ENCODE measurements at places on chromosomes 1 and 21.
A peak's percentile ranks its signal among the peaks of the same experiment; 100 is the strongest.

GRCh38 chr21:40678681-40679284 lies 168.2 kb downstream of the DSCAM start:
- no peak for DNase-seq

- DNase-seq = no peak
Observed at GRCh38 chr1:38258085-38258627, 211.6 kb upstream of the POU3F1 start.

GRCh38 chr1:98991127-98992012 lies 13.3 kb downstream of the PLPPR5 start:
- DNase-seq = no peak

DNA sequence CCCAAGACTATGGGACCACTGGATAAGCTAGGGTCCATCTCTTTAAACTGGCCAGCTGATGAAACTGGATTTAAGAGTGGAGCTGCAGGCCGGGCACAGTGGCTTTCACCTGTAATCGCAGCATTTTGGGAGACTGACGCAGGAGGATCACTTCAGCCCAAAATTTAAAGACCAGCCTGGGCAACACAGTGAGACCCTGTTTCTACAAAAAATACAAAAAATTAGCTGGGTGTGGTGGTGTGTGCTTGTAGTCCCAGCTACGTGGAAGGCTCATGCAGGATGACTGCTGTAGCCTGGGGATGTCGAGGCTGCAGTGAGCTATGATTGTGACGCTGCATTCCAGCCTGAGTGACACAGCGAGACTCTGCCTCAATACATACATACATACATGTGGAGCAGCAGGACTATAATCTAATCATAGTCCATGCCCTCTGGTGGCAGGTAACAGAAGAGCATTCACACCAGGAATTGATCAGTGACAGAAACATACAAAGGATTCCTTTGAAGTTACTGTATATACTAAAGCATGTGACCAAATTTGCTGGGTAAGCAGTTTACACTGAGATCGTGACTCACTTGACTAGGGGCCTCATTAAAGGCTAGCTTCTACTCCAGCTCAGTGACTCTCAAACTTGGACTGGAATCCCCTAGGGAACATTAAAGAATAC lies 101.5 kb upstream of the SLFNL1 start:
- DNase-seq = no peak

DNA sequence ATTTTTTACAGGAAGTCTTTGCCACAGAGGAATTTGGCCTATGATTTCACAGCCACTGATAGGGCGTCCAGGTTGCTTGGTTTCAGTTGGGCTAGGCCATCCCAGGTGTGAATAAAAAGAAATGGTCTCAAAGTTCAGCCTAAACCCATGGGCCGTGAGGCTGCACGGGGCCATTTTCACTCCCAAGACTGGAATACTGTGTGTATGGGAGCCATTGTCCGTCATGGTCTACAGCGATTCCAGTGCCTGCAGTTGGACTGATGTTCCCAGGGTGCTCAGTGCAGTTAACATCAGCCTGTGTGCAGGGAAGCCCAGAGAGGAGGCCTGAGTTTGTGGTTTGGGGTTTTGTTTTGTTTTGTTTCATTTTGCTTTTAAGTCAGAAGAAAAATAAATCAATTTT lies 133.2 kb downstream of the ADSS2 start:
- no peak for DNase-seq

DNA sequence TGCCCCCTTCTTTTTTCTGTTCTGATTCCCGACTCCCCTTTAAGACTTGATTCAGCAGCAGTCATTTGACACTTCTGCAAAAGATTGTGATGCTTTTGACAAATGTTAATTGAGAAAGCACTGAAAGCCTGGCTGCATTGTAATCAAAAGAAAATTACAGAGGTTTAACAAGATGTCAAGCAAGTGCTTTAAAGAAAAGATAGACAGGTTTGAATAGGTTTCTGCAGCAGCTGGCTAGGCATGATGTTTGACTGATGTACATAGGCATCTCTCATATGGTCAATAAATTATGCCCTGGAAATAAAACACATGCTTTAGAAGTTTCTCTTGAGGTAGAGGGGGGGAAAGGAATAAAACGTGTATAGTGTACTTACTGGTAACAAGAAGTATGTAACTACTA lies 147.8 kb downstream of the ADGRL2 start:
- no peak for DNase-seq

- no peak for DNase-seq
Observed at GRCh38 chr1:216807696-216808095, 84.5 kb upstream of the ESRRG start.

DNA sequence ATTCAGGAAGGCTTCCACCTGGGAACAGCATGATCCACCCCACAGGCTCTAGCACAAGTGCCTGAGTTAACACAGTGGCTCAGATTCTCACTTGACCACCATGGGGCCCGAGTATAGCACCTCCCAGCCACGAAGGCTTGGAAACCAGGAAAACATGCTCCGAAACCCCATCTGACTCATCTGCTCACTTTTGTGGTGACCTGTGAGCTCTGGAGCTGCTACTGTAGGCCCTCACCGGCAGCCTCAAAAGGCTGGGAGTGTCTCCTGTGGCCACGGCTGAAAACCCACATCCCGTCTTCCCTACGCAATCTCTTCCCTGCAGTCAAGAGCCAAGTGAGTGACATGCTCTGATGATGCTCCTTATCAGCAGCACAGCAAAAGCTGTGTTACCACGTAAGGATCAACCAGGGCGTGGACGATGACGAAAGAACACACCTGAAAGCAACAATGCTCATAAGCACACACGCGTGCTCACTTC lies 81.4 kb downstream of the TGFBR3 start:
- peak; percentile 65 for DNase-seq

DNA sequence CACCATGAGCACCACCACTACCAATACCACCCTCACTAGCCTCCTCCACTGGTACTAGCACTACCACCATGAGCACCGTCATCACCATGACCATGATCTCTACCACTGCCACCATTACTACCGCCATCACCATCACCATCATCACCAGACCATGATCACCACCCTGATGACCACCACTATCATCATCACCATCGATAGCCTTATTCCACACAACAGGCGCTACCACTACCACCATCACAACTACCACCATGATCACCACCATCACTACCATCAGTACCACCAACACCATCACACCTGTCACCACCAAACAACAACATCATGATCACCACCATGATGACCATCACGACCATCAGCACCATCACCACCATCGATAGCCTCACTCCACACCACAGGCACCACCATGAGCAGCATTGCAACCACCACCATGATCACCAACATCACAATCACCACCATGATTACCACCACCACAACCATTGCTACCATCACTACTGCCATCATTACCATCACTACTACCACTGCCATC lies 56.6 kb upstream of the CASZ1 start:
- no peak for DNase-seq

- no peak for DNase-seq
Observed at GRCh38 chr1:205526431-205526830, 22.0 kb downstream of the CDK18 start.

GRCh38 chr1:220093361-220094015 lies 444 bp upstream of the IARS2 start:
- DNase-seq = no peak

DNA sequence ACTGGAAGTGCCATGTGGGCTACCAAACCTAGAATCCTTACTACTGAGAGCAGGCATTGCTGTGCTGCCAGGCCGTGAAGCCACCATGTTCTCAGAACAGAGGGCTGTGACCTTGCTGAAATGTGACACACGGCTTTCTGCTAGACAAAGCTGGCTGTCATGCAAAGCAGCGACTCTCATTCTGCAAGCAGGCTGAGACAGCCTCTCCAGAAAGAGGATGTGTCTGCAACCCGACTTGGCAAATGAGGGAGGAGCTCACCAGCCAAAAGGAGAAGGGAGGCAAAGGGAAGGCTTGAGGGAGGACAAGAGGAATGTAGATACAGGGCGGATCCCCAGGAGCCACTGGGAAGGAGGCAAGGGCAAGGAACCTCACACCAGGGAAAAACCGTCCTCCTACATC lies 85.7 kb upstream of the KRTAP19-8 start:
- no peak for DNase-seq

GRCh38 chr1:19412654-19413053 lies 72.7 kb downstream of the CAPZB start:
- DNase-seq = no peak

- no peak for DNase-seq
Observed at GRCh38 chr1:24902471-24902891, 27.6 kb downstream of the RUNX3 start.

- no peak for DNase-seq
Observed at GRCh38 chr1:114116086-114116485, 37.6 kb downstream of the SYT6 start.

DNA sequence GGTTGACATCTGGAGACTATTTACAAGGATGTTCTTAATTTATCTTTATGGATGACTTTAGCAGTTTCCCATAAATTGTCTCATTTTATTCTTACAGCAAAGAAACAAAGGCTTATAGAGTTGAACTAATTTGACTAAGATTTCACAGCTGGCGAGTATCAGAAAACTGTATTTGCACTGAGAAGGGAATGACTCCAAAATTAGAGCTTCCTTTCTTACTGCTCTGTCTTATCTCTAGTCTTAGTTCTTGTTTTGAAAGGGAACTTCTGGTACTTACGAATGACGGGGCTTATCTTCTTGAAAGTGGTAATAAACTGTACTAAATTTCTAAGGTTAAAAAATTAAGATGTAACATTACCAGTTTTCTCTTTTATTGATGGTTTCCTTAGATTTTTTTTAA lies 13.6 kb downstream of the CNST start:
- DNase-seq = no peak

DNA sequence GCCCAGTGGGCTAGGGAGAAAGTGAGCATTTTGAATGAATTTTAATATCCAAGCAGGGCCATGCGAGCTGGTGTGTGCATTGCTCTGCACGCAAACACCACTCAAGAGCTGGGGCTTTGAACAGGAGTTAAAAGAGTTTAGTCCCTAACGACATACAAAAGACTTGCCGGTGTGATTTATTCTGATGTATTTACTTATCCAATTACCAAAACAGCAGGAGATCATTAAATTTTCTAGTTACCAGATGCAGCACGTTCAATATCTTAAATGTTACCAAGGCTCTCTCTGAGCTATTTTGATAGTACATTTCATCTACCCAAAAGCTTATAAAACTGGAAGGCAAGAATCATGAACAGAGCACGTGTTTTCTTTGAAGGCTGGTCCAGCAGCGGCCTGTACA lies 30.0 kb upstream of the DMRTA2 start:
- DNase-seq = no peak

- no peak for DNase-seq
Observed at GRCh38 chr1:89702520-89703045, 69.7 kb downstream of the LRRC8C start.

All from activated CD8-positive, alpha-beta memory T cell treated with anti-CD3 and anti-CD28 coated beads, Interleukin-2, amount 50 U/mL, for 4 hours (primary cell).